ENCODE measurements at places on chromosomes 6 and 20. TPM values are rescaled to one million over a fixed set of nuclear protein-coding genes. Genes with fewer than 3 reads are reported as not detected.
A peak's percentile ranks its signal among the peaks of the same experiment; 100 is the strongest.

The IL17A gene
- total RNA-seq, result not detected

DNA sequence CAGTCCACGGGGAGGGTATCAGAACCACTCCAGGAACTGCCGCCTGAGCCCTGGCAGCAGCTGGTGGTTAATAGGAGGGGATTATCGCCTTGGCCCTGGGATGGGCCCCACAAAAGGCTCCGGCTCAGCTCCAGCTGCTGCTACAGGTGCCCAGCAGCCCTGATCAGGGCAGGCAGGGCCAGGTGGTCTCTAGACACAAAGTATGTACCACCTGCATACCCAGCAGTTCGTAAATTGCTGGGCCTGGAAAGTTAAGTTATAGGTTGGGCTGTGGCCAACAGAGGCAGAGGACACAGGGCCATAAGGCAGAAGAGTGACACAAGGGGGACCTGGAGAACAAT is 35.1 kb downstream of the RRBP1 start:
- no peak for DNase-seq

DNA sequence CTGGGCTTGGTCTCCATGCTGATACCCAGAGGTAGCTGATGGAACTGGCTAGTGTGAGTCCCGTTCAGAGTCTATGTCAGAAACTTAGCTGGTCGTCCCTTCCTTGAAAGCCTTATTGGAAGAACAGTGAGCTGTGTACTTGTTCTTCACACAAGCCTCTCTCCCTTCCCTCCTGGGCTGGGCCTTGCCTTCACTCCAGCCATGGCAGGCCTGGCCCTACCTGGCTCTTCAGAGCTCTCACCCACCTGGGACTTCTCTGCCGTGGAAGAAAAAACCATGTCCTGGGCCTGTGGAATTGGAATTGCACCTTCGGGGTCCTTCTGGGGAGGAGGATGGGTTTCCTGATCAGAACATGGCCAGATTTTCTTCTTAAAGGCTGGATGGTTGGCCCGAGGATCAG is 20.3 kb upstream of the ZNF831 start:
- no peak for DNase-seq

The GSTA3 gene
- not detected for total RNA-seq

The MYCT1 gene
- total RNA-seq, result 3.3 TPM

- DNase-seq, result no peak
Measured at GRCh38 chr6:34969662-34970265, 80.7 kb downstream of the ANKS1A start.

DNA sequence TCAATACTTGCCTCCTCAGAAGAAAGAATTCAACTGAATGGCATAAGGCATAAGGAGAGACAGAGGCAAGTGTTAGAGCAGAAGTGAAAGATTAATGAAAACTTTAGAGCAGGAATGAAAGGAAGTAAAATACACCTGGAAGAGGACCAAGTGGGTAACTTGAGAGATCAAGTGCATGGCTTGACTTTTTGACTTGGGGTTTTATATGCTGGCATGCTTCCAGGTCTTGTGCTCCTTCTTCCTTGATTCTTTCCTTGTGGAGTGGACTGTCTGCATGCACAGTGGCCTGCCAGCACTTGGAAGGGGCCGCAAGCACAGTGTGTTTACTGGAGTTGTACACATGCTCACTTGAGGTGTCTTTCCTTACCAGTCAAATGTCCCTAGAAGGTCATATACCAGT is 222.1 kb upstream of the UFL1 start:
- no peak for DNase-seq

- no peak for DNase-seq
Measured at GRCh38 chr6:140050101-140050995, 675.9 kb upstream of the CITED2 start.

DNA sequence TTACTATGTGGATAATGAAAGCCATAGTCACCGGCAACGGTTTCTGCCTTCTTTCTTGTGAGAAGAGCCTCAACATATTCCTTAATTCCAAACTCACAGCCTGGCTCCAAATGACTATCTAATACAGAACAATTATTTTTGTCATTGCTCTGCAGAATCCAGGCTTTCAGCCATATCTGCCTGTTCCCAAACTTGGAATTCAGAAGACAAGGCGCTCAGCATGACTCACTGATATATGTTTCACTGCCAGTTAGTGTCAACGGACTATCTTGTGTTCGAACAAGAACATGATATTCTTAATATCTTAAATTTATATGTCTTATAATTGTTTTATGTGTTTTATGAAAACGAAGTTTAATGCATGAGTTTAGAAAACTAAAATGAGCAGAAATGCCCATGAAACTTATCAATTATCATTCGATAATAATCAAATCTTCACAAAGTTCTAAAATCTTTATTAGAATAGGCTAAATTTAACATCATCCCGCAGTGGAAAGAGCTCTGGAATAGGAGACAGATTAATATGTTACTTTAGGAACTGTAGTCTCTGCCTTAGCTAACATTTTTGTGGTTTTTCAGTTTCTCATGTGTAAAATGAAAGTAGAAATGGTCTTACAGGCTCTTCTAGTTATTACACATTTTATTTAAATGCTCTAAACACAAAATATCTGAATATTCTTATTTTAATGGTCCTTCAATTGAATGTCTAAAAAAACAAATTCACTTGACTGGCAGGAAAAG is 669.3 kb upstream of the GJE1 start:
- no peak for DNase-seq

DNA sequence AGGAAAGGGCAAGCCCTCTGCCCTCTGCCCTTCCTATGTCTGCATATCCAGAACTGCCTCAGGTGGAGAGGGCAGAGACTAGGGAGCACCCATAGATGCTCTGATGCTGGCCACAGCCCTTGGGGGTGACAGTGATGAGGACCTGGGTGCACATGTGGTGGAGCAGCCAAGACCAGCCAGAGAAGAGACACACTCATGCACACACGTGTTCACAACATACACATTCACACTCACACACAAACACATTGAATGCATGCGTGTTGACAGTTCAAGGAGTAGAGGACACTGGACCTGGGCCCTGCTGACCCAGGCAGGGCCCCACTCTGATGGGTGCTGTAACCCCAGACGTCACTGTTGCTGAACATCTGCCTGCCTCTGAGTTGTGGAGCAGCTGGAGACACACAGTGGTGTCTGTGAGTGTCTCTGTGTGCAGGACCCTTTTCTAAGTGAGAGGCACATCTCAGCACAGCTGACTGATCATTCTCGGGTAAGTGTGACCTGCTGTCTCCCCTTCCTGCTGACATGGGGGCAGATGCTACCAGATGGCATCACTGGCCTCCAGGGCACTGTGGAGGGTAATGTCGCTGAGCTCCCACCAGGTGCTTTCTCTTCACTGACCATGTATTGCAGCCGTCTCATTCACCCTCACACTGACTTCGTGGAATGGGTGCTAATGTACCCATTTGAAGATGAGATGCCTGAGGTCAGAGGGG is 30.1 kb upstream of the MAS1L start:
- DNase-seq, result no peak

- no peak for DNase-seq
Measured at GRCh38 chr20:1941226-1941625, 46.0 kb downstream of the SIRPA start.

DNA sequence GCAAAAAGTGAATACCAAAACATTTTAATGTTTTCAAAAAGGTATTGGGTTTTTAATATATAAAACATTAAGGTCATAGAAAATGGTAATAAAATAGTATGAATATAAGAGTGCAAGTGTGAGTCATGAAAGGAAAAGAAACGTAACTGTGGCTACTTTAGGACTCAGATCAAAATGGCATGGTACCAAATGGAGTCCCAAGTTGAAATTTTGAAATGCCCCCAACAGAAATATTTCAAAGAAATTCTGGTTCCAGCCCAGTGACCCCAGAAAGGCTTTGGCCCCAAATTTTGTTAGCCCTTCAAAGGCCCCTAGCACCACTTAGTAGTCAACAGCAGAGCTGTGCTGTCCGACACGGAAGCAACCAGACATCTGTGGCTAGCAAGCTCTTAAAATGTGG is 6.0 kb downstream of the COL12A1 start:
- DNase-seq, result no peak

The PFDN6 gene
- 61.4 TPM for total RNA-seq

DNA sequence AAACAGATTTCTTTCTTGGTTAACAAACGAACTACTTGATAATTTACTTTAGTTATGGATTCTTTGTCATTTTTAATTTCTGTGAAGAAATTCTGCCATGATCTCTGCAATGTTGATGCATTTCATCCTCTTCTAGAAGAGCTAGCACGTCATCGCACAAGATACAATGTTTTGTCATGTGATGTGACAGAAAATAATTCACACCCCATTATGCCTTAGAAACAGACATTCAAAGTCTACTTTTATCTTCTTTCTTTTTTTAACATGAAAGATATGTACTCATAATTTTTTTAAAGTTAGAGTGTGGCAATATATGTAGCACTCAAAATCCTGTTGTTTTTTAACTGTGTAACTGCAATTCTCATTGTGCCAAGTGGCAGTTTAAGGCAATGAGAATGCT is 39.6 kb upstream of the NELFCD start:
- DNase-seq, result no peak

The SLC22A7 gene
- total RNA-seq, result 0.59 TPM

GRCh38 chr6:6007366-6008088 is 802 bp upstream of the NRN1 start:
- DNase-seq, result peak; percentile 64

GRCh38 chr20:59032713-59033059 is 551 bp upstream of the ATP5F1E start:
- DNase-seq, result no peak

GRCh38 chr6:145673504-145673903 is 61.8 kb downstream of the EPM2A start:
- DNase-seq, result no peak

DNA sequence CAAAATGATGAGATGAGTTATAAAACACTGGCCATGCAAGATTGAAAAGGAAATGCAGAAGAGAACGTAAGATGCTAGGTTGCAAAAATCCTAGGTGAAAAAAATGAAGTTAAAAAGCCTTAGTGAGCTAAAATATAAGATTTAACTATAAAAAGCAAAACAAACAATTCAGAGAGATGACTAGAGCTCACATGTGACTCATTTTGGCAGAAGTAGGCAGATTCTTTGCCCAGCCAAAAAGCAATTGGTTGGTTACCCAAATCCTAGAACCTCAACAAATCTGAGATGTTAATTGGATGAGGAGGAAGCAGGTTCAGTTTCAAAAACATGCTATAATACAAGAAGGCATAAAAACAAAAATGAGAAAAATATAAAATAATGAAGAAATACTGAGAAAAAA is 249.1 kb downstream of the OGFRL1 start:
- DNase-seq, result no peak

- no peak for DNase-seq
Measured at GRCh38 chr20:34586488-34587163, 28.1 kb downstream of the MAP1LC3A start.

GRCh38 chr6:35370785-35371493 is 28.6 kb downstream of the PPARD start:
- DNase-seq, result no peak

DNA sequence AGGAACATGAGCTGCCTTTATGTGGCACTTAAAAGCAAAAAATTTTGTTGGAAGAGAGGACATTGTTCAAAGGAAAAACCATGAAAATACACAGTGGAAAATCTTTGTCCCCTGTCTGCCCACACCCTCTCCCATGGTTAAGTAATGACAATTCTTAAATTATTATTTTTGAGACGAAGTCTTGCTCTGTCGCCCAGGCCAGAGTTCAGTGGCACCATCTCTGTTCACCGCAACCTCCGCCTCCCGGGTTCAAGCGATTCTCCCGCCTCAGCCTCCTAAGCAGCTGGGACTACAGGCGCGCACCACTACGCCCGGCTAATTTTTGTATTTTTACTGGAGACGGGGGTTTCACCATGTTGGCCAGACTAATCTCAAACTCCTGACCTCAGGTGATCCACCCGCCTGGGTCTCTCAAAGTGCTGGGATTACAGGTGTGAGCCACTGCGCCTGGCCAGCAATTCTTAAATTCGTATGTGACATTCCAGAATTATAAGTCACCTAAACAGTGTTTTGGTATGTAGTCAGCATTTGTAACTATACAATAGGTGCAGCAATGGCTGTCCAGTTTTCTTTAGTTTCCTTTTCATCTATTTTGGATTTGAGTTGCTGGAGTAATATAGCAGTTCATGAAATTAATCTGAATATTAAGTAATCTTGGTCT is 636 bp upstream of the SSR1 start:
- DNase-seq, result peak; percentile 6

The PRDM13 gene
- total RNA-seq, result not detected

DNA sequence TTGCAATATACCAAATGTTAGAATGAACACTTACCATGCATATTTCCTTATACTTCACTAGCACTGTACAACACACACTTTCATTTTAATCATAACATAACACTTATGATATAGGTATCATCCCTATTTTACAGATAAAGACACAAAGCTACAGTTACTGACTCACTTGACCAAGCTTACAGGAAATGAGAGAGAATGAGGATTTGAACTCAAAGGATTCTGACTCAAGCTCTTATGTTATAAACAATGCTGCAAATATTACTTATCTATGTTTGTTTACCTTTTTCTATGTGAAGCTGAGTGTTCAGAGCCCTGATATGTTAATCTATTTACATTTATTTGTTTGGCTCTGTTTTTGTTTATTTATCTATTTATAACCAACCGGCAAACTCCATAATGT is 245.4 kb downstream of the PTPRK start:
- DNase-seq, result no peak

The COL19A1 gene
- 7.1 TPM for total RNA-seq

DNA sequence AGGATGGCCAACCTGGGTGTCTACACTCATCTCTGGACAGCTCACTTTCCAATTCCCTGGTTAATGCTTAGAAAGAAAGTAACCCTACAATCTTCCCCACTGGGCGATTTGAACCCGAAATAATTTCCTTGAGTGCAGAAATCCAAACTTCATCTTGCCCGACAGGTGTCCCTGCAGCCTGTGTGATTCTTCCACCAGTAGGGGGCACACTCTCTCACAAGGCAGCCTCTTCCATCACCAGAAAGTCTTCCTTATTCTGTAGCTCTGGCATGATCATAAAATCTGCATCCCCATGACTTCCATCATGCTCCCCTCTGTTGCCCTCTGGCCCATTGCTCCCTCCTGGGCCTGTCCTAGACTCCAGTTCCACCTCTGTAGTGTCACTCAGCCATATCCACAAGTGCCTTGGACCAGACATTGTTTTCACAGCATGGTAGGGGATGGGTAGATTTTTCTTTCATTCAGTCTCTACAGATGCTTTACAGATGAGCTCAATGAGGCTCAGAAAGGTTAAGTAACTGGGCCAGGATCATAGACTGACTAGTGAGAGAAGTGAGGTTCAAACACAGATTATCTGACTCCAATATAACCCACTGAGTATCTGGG is 170.4 kb upstream of the SPTLC3 start:
- DNase-seq, result no peak

The BLTP3A gene
- 12.6 TPM for total RNA-seq

The ZGPAT gene
- 22.6 TPM for total RNA-seq

- DNase-seq, result no peak
Measured at GRCh38 chr6:155850408-155850841, 394.8 kb upstream of the NOX3 start.

The SLC9A8 gene
- 16.7 TPM for total RNA-seq

DNA sequence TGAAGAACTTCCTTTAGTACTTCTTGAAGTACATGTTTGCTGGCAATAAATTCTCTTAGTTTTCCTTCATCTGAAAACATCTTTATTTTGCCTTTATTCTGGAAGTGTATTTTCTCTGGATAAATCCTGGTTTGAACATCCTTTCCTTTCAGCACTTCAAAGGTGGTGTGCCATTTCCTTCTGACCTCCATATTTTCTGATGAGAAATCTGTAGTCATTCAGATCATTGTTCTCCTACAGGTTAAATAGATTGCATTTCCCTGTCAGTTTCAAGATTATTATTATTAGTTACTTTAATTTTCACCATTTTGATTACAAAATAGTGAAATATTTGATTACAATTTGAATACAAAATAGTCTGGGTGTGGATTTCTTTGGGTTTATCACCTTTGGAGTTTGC is 134.5 kb downstream of the CDH26 start:
- DNase-seq, result no peak

The CDKN1A gene
- total RNA-seq, result 12.7 TPM

The FOXA2 gene
- not detected for total RNA-seq

The HLA-DRB1 gene
- total RNA-seq, result 32.1 TPM
